ENCODE measurements at places on chromosomes 16 and 17. TPM values are rescaled to one million over a fixed set of nuclear protein-coding genes. Genes with fewer than 3 reads are reported as not detected.
A peak's percentile ranks its signal among the peaks of the same experiment; 100 is the strongest.

Gene GFAP
- 0.22 TPM for total RNA-seq

DNA sequence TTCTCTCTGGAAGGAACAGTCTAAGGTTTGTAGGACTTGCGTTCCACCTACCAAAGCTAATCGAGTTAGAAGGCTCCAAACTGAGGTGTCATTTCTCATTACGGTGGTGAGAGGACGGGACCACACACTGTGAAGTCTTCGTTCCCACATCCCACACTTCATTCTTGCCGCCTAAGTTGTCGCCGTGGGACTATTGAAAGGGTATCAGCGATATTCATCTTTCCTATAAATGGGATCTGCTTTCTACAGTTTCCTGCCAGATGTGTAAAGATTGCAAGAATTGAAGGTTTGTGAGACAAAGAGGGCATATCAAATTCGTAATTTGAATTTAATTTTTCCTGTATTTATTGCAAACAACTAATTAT lies 608 bp upstream of the TRIM37 start:
- no peak for DNase-seq

Gene ZG16
- total RNA-seq: not detected

Gene CHMP6
- 16.8 TPM for total RNA-seq

DNA sequence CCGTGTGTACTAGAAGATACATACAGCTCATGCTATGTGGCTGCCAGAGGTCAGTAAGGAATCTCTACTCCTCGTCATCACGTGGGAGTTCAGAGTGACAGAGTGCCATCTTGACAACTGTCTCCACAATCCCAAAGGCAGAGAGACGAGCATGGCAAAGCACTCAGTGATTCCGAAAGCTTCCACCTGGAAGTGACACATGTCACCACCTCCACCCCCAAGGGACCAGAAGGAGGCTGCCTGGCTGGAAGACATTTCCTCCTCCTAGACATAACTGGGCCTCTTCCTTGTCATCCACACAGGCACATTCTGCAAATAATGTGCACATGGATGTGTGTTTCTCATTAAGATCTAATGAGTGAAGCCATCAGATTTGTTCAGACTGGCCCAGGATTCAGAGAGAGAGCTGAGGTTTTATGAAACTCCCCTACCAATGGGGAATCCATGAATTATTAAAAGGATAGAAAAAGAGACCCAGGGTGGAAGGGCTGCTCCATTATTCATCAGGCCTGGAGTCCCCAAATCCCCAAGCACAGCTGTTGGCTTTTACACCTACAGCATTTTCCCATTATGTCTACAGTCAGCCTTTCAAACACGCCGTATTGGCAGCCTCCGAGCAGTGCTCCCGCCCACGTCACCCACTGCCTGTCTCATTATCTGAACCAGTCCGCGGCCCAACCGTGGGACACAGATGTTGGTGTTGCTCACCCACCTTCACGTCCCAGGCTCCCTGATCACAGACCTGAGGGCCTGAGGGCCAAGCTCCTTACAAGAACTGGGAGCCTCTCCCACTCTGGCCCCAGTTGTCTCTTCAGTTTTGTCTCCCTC lies 3.3 kb upstream of the CACNG5 start:
- no peak for DNase-seq

Gene DPEP3
- not detected for total RNA-seq

GRCh38 chr16:86508947-86509758 lies 1.2 kb upstream of the FOXF1 start:
- peak; percentile 76 for DNase-seq

DNA sequence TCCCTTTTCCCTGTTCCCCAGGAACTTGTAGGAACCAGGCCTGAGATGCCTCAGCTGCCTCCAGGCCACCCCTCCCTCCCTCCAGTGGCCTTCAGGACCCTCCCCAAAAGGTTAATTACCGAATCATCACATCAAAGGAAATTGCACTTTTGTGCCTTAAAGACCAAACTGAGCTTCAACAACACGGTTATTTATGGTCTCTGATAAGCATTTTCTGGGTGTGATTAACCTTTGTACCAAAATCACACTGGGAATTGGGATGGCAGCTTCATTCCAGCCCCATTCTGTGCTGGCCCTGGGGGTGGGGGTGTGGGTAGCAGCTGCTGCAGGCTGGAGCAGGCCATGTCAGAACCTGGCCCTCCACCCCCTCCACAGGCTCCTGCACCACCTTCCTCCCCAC lies 16.7 kb downstream of the CRHR1 start:
- DNase-seq: no peak

GRCh38 chr16:89921702-89922476 lies 1.3 kb upstream of the TUBB3 start:
- peak; percentile 91 for DNase-seq

- DNase-seq: no peak
These were observed 14.6 kb downstream of the KCTD2 start for GRCh38 chr17:75061618-75062017.

Gene CDK5R1
- 7.6 TPM for total RNA-seq

Gene ROGDI
- total RNA-seq: 33.6 TPM

Gene PRCD
- total RNA-seq: 1.5 TPM

GRCh38 chr17:81684442-81684911 lies 666 bp downstream of the HGS start:
- no peak for DNase-seq

DNA sequence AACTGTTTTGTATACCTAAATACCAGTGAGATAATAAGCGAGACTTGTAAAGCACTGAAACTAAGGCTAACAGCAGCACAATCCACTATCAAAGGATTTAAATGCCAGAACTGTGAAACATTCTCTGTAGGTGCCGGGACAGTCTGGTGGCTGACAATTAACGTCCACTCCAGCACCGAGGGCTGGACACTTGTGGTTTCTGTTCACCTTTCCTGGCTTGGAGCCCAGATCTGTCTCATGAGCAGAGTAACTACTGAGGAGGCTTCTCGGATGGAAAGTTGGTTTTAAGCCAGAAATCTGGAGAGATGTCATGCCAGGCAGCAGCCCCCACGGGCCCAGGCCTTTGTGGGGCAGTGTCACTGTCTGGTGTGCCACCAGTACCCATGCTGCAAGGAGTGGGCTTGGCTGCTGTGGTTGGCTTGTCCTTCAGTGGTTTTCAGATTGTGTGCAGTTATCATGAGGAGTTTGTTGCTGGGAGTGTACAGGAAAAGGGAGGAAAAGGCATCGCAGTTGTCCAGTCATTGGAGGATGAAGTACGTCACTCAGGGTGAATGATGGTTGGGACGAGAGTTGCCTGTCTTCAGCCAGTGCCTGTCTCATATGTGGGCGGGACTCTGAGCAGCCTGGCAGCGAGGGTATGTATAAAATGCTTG lies 35.5 kb downstream of the UBN1 start:
- peak; percentile 83 for DNase-seq
